Osteocyte (in vitro differentiated cells): ENCODE measurements at places on chromosomes 3 and 15. TPM values are rescaled to one million over a fixed set of nuclear protein-coding genes. Genes with fewer than 3 reads are reported as not detected.

GRCh38 chr3:64426551-64426950 lies 201.3 kb upstream of the PRICKLE2 start:
- no peaks in the 10 kb centered on the region for H3K36me3 ChIP-seq
- peaks cover 4% of the 10 kb centered on the region for H3K27me3 ChIP-seq
- DNase-seq = no peak
- peaks cover 6% of the 10 kb centered on the region for H3K4me1 ChIP-seq
- H3K27ac ChIP-seq = no peak overlapping the region

DNA sequence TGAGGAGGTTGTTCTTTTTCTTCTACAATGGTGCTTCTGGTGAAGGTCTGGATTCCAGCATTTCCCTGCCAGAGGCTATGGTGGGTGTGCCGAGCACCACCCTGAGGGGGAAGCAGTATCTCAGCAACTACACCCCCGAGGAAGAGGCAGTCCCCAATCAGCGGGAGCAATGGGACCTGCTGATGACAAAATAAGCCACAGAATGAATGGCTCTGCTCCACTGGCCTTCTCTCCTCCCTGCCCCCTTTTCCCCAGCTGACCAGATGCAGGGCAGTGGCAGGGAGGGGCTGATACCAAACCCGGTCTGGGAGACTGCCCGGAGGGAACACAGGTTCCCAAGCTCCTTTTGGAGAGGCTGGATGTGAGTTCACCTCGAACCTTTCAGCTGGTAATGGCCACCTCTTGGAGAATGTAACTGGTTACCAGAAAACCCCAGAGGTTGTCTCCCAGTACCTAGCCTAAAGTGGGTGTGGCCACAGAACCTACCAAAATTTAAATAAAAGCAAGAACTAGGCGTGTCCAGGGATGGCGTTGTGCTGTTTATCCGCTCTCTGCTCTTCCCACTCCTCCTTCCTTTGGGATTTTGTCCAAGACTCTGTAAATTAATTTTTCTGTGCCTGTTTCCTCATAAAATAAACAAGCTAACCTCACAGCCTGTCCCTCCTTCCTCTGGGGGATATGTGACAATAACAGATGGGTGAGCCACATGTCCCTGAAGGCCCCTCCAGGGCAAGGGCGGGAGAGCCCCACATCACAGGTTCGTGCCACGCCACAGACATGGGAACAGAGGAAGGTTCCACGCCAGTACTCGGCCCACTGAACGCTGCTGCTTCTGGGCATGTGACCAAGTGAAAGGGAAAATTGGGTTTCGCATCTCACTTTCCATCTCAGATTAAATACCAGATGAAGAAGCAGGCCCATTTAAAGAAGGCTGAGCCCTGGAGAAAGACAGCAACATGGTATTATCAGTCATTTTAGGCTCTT lies 35.1 kb upstream of the SPTBN5 start:
- no peak for DNase-seq
- peaks cover 68% of the 10 kb centered on the region for H3K4me1 ChIP-seq
- H3K4me3 ChIP-seq = no peak overlapping the region

- no peak overlapping the region for H3K4me3 ChIP-seq
- H3K27ac ChIP-seq = peak overlapping the region; percentile 58
- H3K4me1 ChIP-seq = peaks cover 44% of the 10 kb centered on the region
- H3K27me3 ChIP-seq = no peaks in the 10 kb centered on the region
Observed at GRCh38 chr3:13482106-13482690, 2.1 kb downstream of the HDAC11 start.

- H3K27me3 ChIP-seq = peaks cover 27% of the 10 kb centered on the region
- H3K4me3 ChIP-seq = no peak overlapping the region
- no peaks in the 10 kb centered on the region for H3K36me3 ChIP-seq
Observed at GRCh38 chr3:39361252-39361927, 21.8 kb upstream of the SLC25A38 start.

GRCh38 chr15:79366691-79367090 lies 55.8 kb downstream of the TMED3 start:
- no peaks in the 10 kb centered on the region for H3K27me3 ChIP-seq
- H3K27ac ChIP-seq = no peak overlapping the region
- H3K36me3 ChIP-seq = no peaks in the 10 kb centered on the region
- no peak for DNase-seq
- H3K4me3 ChIP-seq = no peak overlapping the region

GRCh38 chr15:74692327-74692726 lies 3.5 kb downstream of the EDC3 start:
- H3K27ac ChIP-seq = no peak overlapping the region
- no peak for DNase-seq
- no peak overlapping the region for H3K4me3 ChIP-seq

GRCh38 chr3:124276133-124276532 lies 284.2 kb upstream of the ROPN1 start:
- H3K36me3 ChIP-seq = peaks cover 3% of the 10 kb centered on the region
- peaks cover 11% of the 10 kb centered on the region for H3K27me3 ChIP-seq
- no peak overlapping the region for H3K4me3 ChIP-seq

DNA sequence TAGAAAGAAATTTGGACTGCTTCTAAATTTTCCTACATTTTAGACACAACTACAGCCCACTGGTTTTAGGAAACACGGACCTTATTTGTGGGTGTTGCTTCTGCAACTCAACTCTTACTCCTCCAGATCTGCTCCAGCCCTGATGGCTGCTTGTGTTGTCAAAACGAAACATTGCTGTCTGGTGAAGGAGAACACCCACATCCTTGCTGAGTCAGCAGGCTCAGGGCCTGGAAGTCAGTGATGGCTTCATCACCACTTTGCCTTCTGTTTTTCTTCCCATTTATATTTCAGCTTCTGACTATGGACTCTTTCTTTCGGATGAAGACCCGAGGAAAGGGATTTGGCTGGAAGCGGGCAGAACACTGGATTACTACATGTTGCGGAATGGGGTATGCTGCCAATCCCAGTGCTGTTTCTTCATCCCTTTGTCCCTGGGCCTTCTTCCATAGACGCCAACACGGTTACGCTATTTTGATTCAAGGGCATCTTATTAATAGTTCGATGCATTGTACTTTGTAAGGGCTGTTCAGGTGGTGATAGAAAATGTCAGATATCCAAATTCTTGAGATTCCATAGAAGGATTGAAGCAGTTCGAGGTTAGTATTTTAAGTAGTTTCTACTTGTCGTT lies 392.6 kb upstream of the TPM1 start:
- H3K27ac ChIP-seq = no peak overlapping the region
- peaks cover 2% of the 10 kb centered on the region for H3K4me1 ChIP-seq
- no peak overlapping the region for H3K4me3 ChIP-seq
- H3K36me3 ChIP-seq = peaks cover 10% of the 10 kb centered on the region
- H3K27me3 ChIP-seq = no peaks in the 10 kb centered on the region

DNA sequence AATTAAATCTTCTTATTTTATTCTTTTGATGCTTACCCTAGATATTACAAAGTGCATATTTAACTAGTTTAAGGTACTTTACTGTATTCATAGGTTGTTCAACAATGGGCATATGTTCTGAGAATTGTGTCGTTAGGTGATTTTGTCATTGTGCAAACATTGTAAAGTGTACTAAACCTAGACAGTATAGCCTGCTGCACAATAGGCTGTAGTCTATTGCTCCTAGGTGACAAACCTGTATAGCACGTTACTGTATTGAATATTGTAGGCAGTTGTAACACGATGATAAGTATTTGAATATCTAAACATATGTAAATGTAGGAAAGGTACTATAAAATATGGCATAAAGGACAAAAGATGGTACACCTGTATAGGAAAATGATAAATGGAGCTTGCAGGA lies 100.7 kb downstream of the CACNA2D3 start:
- no peaks in the 10 kb centered on the region for H3K27me3 ChIP-seq
- no peak overlapping the region for H3K27ac ChIP-seq
- no peaks in the 10 kb centered on the region for H3K4me1 ChIP-seq
- DNase-seq = no peak
- no peaks in the 10 kb centered on the region for H3K36me3 ChIP-seq
- H3K4me3 ChIP-seq = no peak overlapping the region

GRCh38 chr3:31529421-31529820 lies 3.3 kb upstream of the STT3B start:
- H3K4me1 ChIP-seq = peaks cover 5% of the 10 kb centered on the region
- no peaks in the 10 kb centered on the region for H3K36me3 ChIP-seq
- no peak overlapping the region for H3K4me3 ChIP-seq
- no peak overlapping the region for H3K27ac ChIP-seq
- DNase-seq = no peak
- no peaks in the 10 kb centered on the region for H3K27me3 ChIP-seq

DNA sequence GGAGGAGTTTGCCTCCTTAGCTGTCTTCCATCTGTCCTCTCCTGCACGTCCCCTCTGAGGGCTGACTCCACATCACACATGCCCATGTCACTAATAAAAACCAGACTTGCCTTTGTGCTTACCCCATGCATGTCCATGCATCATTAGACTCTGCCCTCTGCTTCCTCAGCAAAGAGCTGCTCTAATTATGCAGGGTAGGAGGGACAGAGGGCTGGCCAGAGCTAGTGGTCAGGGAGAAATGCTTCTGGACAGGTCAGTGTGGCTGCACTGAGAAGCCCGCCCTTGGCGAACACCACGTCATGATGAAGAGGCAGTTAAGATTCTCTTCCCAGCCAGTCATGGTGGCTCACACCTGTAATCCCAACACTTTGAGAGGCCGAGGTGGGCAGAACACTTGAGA lies 8.9 kb downstream of the CA12 start:
- no peaks in the 10 kb centered on the region for H3K36me3 ChIP-seq
- peak overlapping the region; percentile 77 for H3K27ac ChIP-seq
- H3K4me3 ChIP-seq = no peak overlapping the region
- no peaks in the 10 kb centered on the region for H3K27me3 ChIP-seq
- peaks cover 62% of the 10 kb centered on the region for H3K4me1 ChIP-seq

- no peaks in the 10 kb centered on the region for H3K36me3 ChIP-seq
- H3K27me3 ChIP-seq = peaks cover 13% of the 10 kb centered on the region
- no peak overlapping the region for H3K4me3 ChIP-seq
- H3K4me1 ChIP-seq = peaks cover 20% of the 10 kb centered on the region
Observed at GRCh38 chr3:126542340-126543241, 16.1 kb downstream of the C3orf22 start.

DNA sequence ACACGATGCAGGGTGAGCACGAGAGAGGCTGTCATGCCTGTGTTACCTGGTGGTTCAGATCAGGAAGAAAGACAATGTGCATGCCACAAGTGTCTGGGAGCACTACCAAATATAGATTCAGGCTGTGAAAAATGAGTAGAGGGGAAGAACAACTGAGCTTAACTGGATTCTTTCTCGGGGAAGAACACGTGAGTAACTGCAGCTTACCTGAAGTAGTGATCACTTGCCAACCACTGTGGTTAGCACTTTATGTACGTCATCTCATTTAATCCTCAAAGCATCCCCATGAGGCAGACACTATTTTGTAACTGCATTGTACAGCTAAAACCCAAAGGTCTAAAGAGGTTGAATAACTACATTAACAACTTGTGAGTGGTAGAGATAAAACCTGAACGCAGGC lies 746.2 kb downstream of the TUSC7 start:
- H3K4me1 ChIP-seq = peaks cover 4% of the 10 kb centered on the region
- H3K4me3 ChIP-seq = no peak overlapping the region
- DNase-seq = no peak
- peaks cover 8% of the 10 kb centered on the region for H3K27me3 ChIP-seq

GRCh38 chr15:45088801-45089711 lies 24.9 kb downstream of the DUOX2 start:
- H3K27me3 ChIP-seq = peaks cover 61% of the 10 kb centered on the region
- DNase-seq = no peak
- no peak overlapping the region for H3K4me3 ChIP-seq
- no peaks in the 10 kb centered on the region for H3K36me3 ChIP-seq
- no peak overlapping the region for H3K27ac ChIP-seq

DNA sequence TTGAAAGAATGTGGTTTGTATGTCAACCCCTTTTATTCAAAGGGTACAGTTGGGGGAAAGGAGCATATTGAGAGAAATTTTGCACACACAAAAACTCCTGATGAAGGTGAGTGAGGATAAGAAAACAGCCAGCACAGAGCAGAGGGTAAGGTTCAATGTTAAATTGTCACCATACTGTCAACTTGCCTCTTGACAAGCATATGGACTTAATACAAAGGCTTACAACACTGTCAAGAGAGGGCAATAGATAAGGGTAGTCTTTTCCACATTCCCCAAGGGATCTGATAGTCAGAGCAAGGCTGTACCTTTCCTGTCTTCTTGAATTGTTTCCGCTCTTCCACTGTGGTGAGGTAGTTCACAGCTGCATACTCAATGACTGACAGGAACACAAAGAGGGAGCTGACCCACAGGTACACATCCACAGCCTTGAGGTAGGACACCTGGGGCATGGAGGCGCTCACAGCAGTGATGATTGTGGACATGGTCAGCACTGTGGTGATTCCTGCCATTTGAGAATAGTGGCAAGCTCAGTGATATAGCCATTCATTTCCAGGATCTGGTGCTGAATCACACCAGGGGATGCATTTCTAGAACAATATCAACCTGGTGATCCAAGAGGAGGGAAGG lies 20.4 kb upstream of the RIOX2 start:
- no peak overlapping the region for H3K27ac ChIP-seq
- no peaks in the 10 kb centered on the region for H3K36me3 ChIP-seq
- H3K27me3 ChIP-seq = peaks cover 35% of the 10 kb centered on the region
- H3K4me3 ChIP-seq = no peak overlapping the region
- H3K4me1 ChIP-seq = no peaks in the 10 kb centered on the region

GRCh38 chr15:99187936-99188335 lies 61.4 kb downstream of the TTC23 start:
- DNase-seq = no peak
- H3K4me1 ChIP-seq = peaks cover 15% of the 10 kb centered on the region
- no peak overlapping the region for H3K4me3 ChIP-seq
- H3K36me3 ChIP-seq = peaks cover 45% of the 10 kb centered on the region
- peak overlapping the region; percentile 73 for H3K27ac ChIP-seq

- H3K4me1 ChIP-seq = no peaks in the 10 kb centered on the region
- H3K4me3 ChIP-seq = no peak overlapping the region
- H3K27ac ChIP-seq = no peak overlapping the region
- no peaks in the 10 kb centered on the region for H3K27me3 ChIP-seq
- no peaks in the 10 kb centered on the region for H3K36me3 ChIP-seq
Observed at GRCh38 chr3:20404741-20405100, 218.7 kb upstream of the SGO1 start.

VPS39 gene
- 79.3 and 81.7 TPM in 2 replicates for total RNA-seq

IL17RD gene
- total RNA-seq = 2.9 and 3.9 TPM in 2 replicates

SLC38A3 gene
- total RNA-seq = 3.9 and 4.5 TPM in 2 replicates

ZBED2 gene
- not detected in 2 replicates for total RNA-seq

ZNF660 gene
- 6.7 and 11.2 TPM in 2 replicates for total RNA-seq

CLDN11 gene
- total RNA-seq = 10.8 and 13.8 TPM in 2 replicates

SSUH2 gene
- not detected in 2 replicates for total RNA-seq

PRSS50 gene
- not detected in 2 replicates for total RNA-seq

GOLGA6A gene
- 0.21 TPM in 1 of 2 replicates, not detected in the other for total RNA-seq

SCAANT1 gene
- not detected in 2 replicates for total RNA-seq

GOLGA6L4 gene
- 4.9 and 5.1 TPM in 2 replicates for total RNA-seq

CRYBG3 gene
- 13.0 and 13.5 TPM in 2 replicates for total RNA-seq
